ENCODE measurements at places on chromosomes 2 and 18.

- no peak for DNase-seq
Measured at GRCh38 chr2:141038341-141038740, 1092.5 kb downstream of the LRP1B start.

DNA sequence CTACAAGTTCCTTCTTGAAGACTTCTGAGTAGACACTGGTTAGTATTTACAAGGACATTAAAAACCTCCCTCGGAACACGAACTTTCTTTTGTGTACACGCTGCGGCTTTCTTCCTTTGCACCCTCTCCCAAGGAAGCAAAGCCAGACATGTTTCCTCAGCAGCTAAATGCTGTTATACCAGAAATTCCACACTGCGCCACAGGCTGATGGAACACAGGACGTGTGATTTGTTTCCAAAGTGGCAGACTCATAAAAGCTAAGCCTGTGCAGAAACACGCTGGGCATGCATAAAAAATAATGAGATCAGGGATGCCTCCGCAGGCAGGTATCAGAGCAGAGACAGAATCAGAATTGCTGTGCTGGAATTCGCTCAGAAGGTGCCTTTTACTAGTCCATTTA is 73.0 kb upstream of the RGPD5 start:
- no peak for DNase-seq

DNA sequence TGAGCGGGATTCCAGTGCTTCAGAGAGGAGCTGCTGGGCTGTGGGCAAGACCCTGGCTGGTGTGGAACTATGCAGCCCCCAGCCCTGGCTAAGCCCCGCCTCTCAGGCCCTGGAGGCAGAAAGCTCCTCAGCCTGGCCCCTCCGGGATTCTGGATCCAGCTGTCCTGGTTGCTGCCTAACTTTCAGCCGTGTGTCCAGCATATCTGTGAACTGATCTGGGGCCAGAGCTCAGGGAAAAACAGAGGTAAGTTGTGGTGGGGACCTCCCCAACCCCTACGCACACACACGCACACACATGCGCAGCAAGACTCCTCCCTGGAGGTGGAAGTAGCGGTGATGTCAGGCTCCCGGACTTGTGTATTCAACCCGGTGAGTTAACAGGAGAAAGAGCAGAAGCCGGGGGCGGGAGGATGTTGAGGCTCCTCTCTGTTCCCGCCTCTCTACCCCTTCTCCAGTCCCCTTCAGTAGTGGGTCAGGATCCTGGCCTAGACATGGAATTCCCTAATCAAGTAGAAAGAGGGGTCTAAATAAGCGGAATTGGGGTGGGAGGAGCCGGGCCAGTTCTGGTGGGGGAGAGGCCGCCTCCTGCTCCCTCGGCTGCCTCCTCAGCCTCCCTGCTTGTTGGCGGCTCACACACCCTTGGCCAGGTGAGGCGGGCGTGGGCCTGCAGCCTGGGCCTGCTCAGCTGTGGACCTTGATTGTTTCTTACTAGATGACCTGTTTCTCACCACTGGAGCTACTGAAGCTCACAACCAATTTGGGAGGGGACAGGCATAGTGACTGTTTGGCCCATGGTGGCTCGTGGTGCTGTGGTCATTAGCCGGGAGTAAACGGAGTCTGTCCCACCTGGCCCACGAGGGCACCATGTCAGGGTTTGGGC is 33.4 kb downstream of the SIX2 start:
- DNase-seq: no peak

- no peak for DNase-seq
Measured at GRCh38 chr2:149055751-149056150, 17.3 kb downstream of the LYPD6B start.

DNA sequence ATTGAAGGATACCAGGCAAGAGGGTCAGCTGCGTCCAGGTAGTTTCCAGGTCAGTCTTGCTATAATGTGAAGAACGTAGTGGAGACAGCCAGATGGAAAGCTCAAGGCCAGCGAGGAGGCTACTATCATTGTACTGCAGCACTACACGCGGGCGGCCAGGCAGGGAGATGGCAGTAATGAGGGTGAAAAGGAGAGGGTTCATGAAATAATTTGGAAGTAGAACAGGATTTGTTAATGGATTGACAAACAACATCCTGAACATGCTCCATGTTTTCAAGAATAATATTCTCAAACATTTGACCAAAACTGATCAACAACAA is 17.1 kb downstream of the SPIRE1 start:
- no peak for DNase-seq

DNA sequence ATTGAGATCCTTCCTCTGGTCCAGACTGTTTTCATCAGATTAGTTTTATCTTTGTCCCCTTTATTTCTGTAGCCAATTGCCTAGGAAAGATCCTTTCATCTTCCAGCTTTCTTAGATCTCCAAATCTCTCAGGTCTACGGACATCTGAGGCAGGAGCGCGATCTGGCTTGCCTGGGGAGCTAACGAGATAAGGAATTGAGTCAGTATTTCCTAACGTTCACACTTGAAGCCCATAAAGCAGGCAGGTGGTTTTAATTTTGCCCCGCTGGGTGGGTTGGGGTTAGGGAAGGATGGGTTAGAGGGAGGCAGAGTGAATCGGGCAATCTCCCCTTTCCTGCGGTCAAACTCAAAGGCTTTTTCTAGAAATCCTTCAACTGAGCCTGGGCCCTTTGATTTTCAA is 727 bp upstream of the TTLL4 start:
- DNase-seq: no peak
